ENCODE measurements at places on chromosomes 7 and 10.

- DNase-seq = no peak
Measured at GRCh38 chr7:31791881-31792280, 104.9 kb downstream of the PPP1R17 start.

DNA sequence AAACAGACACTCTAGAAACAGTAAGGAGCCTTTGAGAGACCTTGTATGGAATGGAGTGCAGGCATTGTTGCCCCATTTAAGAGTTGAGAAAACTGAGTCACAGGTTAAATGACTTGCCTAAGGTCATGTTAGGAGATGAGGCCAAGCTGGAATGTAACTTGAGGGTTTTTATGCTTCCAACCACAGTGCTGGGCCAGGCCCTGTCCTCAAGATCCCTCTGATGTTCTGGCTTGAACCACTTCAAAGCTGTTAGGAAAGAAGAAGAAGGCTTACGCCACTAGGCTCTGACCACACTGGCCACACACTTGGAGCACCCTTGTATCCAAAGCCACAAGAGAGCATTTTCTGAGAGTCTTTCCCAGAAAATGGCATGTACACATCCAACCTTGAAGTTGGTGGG is 42.7 kb downstream of the PLAU start:
- no peak for DNase-seq

GRCh38 chr10:119546009-119546408 is 3.5 kb upstream of the RGS10 start:
- no peak for DNase-seq

- no peak for DNase-seq
Measured at GRCh38 chr7:108340856-108341411, 115.3 kb downstream of the NRCAM start.

- no peak for DNase-seq
Measured at GRCh38 chr10:46236546-46236887, 50.3 kb upstream of the ANTXRL start.

Data from stimulated activated CD8-positive, alpha-beta memory T cell treated with anti-CD3 and anti-CD28 coated beads, Interleukin-7, amount 100 ng/mL, for 1 hour (primary cell).